Hepatic stellate cell (primary cell): ENCODE measurements at places on chromosomes 1 and 21.

GRCh38 chr1:234239936-234240335 is 133.3 kb upstream of the COA6 start:
- DNase-seq = no peak

GRCh38 chr21:42844411-42845113 is 34.8 kb downstream of the WDR4 start:
- DNase-seq = no peak

DNA sequence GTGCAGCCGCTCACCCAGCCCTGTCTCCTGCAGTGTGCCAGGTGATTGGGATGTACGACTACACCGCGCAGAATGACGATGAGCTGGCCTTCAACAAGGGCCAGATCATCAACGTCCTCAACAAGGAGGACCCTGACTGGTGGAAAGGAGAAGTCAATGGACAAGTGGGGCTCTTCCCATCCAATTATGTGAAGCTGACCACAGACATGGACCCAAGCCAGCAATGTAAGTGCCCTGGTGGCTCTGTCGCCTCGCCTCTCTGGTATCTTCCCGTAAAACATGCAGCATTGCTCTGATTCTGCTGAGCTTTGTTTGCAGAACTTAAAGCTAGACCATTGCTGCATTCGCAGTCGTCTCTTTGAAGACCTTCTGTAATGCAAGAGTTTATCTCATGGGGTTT is 79.2 kb downstream of the ATP5PO start:
- DNase-seq = no peak

GRCh38 chr1:204017032-204017431 is 55.9 kb upstream of the SOX13 start:
- DNase-seq = no peak

- no peak for DNase-seq
These were observed 52.9 kb upstream of the ECE1 start for GRCh38 chr1:21342961-21343838.
